ENCODE measurements at places on chromosomes 5 and 9. TPM values are rescaled to one million over a fixed set of nuclear protein-coding genes. Genes with fewer than 3 reads are reported as not detected.
A peak's percentile ranks its signal among the peaks of the same experiment; 100 is the strongest.

DNA sequence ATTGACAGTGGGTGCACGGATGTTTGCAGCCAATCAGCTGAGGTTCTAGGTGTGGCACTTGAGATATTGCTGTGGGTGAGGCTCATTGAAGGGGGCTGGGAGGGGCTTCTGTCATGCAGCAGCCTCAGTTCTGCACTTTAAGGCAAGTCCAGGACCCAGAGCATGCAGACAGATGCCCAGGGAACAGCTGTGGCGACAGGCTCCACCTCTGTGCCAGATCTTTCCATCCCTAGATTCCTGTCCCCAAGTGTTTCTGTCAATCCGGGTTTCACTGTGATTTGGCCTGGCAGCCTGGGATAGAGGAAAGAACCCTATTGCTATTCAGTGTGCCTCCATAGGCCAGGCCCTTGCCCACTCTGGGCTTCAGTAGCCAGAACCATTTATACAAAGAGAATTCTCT is 20.8 kb upstream of the CERCAM start:
- no peak for DNase-seq

Gene PCDHB7
- 0.62 TPM for polyA plus RNA-seq

Gene PROB1
- polyA plus RNA-seq: 0.25 TPM

Gene PCDHB14
- polyA plus RNA-seq: 1.1 TPM

Gene STKLD1
- 0.95 TPM for polyA plus RNA-seq

- no peak for DNase-seq
These were observed 1.1 kb downstream of the FEM1C start for GRCh38 chr5:115543365-115544042.

Gene INSL4
- 0.05 TPM for polyA plus RNA-seq

- no peak for DNase-seq
These were observed 79.4 kb downstream of the AUH start for GRCh38 chr9:91282292-91282691.

GRCh38 chr5:19577882-19578281 is 410.1 kb downstream of the CDH18 start:
- DNase-seq: no peak

- DNase-seq: no peak
These were observed 346 bp downstream of the ATOX1 start for GRCh38 chr5:151758141-151758429.

GRCh38 chr5:169426784-169427183 is 125.8 kb upstream of the SLIT3 start:
- no peak for DNase-seq

Gene TUSC1
- 3.6 TPM for polyA plus RNA-seq

DNA sequence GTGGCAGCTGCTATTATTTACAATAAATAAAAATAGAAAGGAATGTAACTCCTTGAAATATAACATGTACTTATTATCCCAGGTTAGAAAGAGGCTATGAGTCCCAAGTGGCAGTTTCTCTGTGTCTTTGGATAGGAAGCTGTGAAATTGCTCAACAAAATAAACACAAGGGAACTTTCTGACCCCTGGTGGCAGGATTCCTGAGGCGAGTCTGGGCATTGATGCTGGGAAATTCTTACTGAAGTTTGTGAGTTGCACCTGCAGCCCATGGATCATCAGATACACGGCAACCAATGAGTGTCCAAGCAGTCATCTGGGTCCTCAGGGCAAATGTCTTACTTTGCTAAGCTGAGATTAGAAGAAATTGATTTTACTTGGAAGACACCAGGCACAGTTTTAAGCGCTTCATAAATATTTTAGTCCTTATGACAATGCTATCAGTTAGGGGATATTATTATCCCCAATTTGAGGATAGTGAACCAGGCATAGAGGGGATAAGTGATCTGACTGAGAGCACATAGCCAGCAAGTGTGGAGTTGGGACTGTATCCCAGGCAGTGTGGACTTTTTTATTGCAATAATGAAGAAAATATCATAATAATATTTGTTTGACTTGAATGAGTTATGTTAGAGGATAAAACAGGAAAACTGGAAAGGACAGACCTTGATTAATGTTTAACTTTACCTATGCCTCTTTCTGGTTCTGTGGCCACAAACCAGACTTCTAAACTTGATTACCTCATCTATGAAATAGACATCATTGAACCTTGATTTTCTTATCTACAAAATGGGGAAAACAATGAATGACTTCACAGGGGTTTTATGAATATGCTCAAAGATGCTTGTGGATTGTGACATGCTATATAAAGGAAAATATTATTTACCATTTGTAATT is 265.5 kb upstream of the ADAMTSL1 start:
- no peak for DNase-seq

Gene OTP
- not detected for polyA plus RNA-seq

GRCh38 chr5:56414066-56414465 is 180.9 kb upstream of the ANKRD55 start:
- no peak for DNase-seq

DNA sequence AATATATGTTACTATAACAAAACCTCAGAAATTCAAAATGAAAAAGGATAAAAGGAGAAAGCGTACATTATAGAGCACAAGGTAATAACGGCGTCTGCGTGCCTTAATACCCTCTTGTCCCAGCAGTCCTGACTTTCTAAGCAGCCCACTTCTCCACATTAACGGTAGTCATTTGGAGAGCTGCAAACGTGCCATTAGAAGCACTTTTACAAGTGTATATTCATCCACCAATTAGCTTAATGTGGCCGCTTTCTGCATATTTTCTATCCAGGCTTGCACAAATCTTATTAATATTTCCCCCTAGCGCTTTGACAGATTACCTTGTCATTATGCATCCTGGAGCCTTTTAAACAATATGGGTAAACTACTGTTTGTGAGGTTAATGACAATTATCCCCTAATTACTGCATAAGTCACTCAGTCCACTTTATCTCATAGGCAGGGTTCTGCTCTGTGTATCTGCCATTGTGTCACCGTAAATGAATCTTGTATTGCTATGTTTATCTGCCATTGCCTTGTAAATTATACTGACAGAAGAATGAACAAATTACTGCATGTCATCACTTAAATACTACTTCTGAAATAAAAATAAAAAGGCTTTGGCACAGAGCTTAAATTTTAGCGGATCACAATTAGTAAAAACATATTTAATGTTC is 421.3 kb downstream of the BNC2 start:
- DNase-seq: no peak

GRCh38 chr5:123610665-123611405 is 98.9 kb downstream of the CSNK1G3 start:
- peak; percentile 36 for DNase-seq

- no peak for DNase-seq
These were observed 759.5 kb downstream of the TAF11L14 start for GRCh38 chr5:18393565-18394442.

GRCh38 chr5:2688586-2688985 is 62.9 kb downstream of the IRX2 start:
- DNase-seq: no peak

DNA sequence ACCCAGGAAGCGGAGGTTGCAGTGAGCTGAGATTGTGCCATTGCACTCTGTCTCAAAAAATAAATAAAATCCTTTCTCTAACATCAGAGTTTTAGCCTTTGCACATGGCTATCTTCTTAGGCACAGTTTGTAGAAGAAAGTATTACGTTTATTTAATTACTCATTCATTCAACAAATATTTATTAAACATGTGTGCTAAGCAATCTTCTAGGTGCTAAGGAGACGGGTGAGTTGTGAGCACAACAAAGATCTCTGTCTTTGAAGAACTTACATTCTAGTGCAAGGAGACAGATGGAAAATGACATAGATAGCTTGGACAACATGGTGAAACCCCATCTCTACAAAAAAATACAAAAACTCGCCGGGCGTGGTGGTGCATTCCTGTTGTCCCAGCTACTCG is 122.3 kb upstream of the MYO10 start:
- DNase-seq: no peak

DNA sequence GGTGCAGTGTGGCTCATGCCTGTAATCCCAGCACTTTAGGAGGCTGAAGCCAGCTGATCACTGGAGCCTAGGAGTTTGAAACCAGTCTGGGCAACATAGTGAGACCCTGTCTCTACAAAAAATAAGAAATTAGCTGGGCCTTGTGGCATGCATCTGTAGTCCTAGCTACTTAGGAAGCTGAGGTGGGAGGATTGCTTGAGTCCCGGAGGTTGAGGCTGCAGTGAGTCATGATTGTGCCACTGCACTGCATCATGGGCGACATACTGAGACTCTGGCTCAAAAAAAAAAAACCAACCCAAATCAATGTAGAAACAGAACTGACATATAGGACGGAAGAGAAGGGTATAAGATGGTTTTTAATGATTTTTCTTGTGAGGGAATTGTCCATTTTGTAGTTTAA is 27.7 kb downstream of the G3BP1 start:
- no peak for DNase-seq

- DNase-seq: no peak
These were observed 16.6 kb downstream of the MAP1B start for GRCh38 chr5:72123764-72124376.

- DNase-seq: no peak
These were observed 110.5 kb downstream of the RASGRF2 start for GRCh38 chr5:81070571-81071255.

DNA sequence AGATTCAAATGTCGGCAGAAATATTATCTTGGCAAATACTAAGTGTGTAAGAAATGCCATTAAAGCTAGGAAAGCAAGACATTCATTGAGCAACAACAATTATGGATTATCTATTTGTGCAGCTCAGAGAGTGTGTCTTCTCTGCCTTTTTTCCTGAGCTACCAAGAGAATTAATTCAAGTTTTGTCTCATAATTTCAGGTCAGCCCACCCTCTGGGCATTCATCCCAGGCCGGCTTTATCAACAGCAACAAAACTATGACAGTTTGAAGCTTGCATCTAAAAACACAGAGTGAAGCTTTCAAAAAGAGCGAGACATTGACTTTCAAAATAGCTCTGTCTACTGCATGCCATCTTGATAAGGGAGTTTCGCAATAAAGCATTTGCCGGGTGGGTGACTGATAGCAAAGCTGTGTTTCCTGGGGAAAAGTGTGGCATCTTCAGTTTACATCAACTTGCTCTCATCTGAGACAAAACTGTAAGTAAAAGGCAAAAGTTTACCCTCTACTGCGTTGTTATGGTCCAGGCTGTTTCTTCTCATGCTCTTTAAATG is 182.4 kb downstream of the IRX1 start:
- no peak for DNase-seq

- no peak for DNase-seq
These were observed 188.3 kb upstream of the NMUR2 start for GRCh38 chr5:152593388-152593787.

- DNase-seq: no peak
These were observed 231.3 kb upstream of the TYRP1 start for GRCh38 chr9:12461763-12462460.

DNA sequence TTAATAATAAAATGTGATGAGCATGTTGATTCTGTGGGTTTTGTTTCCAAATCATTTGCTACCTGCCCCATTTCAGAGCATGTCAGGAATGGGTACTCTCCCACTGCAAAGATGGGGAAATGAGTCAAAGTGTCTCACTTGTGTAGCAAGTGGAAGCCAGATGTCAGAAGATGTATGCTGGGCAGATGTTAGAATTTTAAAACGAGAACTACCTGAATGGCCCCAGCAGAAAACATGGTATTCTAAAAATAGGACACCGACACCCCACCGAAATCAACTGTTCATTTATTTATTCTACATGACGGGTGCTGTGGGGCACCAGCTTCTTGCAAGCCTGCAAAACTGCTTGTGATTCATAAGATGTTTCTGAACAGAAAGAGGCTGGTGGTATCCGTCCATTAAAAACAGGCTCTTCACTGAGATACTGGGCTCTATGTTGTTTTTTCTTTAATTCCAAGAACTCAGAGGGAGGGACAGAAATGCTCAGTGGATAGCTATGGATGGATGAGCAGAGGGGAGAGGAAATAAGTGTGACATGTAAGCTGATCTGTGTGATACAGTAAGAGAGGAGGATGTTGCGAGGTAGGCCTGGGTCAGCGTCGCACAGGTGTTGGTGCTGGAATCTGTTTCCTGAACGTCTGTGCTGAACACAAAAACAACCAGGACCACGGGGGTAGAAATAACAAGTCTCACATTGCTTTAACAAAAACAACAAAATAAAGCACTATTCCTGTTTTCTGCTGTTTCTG is 157.2 kb downstream of the EFNA5 start:
- DNase-seq: no peak

DNA sequence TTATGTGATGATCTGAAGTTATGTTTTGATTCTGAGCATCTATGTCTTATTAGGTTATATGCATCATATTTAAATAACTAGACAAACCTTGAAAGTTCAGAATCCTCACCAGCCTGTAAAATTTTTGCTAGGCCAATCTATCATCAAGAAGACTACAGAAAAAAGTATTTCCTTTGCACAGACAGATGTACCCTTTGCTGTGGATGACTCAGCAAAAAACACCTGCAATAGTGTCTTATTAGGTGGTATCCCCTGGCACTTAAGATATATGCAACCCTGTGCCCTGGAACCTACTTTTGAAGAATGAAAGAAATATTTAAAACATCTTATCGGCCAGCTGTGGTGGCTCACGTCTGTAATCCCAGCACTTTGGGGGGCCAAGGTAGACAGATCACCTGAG is 130.6 kb downstream of the SLF1 start:
- no peak for DNase-seq

DNA sequence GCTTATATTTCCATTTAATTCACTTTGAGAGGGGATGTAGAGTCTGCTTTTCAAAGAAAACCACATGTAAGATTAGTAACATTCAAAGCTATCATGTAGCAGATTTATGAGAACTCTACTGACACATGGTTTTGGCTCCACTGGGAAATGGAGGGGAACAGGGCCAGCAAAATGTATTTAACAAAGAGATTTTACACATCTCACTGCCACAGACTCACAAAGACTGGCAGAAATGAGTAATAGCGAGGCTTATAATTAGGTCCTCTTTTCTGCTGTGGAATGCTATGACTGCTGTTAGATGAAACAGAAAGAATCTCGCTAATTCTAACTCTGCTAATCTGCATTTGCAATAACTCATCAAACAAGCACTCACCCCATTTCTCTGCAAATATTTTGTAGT is 4.5 kb downstream of the DAP start:
- no peak for DNase-seq

DNA sequence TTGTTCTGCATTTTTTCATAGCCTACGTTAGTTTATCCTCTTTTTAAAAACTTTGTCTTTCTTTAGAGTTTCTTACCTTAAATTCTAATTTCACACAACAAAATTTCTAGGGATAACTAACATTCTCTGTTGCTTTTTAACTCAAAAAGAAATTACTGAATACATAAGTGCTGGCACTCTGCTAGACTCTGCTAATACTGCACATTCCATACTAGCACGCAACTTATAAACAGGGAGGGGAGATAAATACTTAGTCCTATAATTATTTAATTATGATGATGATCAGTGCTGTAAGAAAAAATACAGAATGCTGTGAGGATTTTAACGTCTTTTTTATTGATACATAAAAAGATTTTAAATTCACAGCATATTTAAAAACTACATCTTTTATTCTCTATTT is 25.1 kb downstream of the RNF145 start:
- peak; percentile 11 for DNase-seq

- no peak for DNase-seq
These were observed 302.6 kb downstream of the DRD1 start for GRCh38 chr5:175141421-175141820.

DNA sequence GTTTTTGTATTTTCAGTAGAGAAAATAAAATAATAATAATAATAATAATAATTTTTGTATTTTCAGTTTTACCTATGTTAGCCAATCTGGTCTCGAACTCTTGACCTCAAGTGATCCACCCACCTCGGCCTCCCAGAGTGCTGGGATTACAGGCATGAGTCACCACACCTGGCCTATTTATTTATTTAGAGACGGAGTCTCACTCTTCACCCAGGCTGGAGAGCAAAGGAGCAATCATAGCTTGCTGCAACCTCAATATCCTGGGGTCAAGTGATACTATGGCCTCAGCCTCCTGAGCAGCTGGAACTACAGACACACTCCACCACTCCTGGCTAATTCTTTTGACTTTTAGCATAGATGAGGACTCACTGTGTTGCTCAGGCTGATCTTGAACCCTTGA is 167.5 kb downstream of the TLE1 start:
- DNase-seq: no peak

Measured in AG04450 (cell line).